ENCODE measurements at places on chromosomes 5 and 9.

DNA sequence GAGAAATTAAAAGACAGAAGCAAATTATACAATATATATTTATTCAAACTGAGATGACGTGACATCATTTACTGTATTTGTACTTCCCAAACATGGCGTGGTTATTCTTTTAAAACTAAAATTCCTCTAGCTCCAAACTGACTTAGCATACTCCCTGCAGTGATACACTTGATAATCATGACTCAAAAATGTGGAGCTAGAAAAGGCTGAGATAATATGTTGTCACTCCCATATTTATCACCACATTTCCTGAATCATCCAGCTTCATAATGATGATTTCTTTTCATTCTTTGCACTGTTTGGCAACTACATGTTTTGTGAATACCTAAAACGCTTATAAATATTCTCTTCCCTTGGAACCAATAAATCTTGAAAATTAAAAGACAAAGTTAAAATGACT, 341.0 kb downstream of the EBF1 start:
- no peak overlapping the region for H3K4me3 ChIP-seq
- no peaks in the 10 kb centered on the region for H3K36me3 ChIP-seq
- H3K27ac ChIP-seq, result no peak overlapping the region
- H3K4me1 ChIP-seq, result peaks cover 6% of the 10 kb centered on the region
- H3K27me3 ChIP-seq, result peaks cover 15% of the 10 kb centered on the region

- H3K4me1 ChIP-seq, result no peaks in the 10 kb centered on the region
- H3K36me3 ChIP-seq, result no peaks in the 10 kb centered on the region
- H3K27ac ChIP-seq, result no peak overlapping the region
- DNase-seq, result no peak
- peaks cover 12% of the 10 kb centered on the region for H3K27me3 ChIP-seq
Measured at GRCh38 chr5:175638305-175638704, 19.6 kb upstream of the HRH2 start.

GRCh38 chr5:151870820-151871219, 53.8 kb downstream of the GLRA1 start:
- no peak overlapping the region for H3K4me3 ChIP-seq
- H3K36me3 ChIP-seq, result no peaks in the 10 kb centered on the region
- no peaks in the 10 kb centered on the region for H3K27me3 ChIP-seq
- no peak overlapping the region for H3K27ac ChIP-seq

DNA sequence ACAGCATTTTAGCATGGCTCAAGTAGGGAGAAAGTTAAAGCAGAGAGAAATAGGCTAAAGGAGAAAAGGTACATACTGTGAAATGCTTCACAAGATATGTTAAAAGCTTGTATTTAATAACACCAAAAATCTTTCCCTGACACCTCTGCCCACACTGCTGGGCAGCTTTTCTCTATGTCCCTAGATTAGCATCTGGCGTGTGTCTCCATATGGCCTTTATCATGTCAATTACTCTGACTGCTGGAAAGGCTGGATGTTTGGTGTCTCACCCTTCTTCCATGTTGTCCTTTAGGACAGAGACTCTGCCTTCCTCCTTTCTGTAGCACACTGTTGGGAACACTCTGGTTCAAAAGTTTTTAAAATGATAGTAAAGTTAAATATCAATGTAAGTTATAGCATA, 122.5 kb downstream of the OXCT1 start:
- H3K4me1 ChIP-seq, result peaks cover 24% of the 10 kb centered on the region
- H3K36me3 ChIP-seq, result peaks cover 17% of the 10 kb centered on the region
- DNase-seq, result no peak
- no peak overlapping the region for H3K4me3 ChIP-seq
